ENCODE measurements at places on chromosomes 6 and 20.
A peak's percentile ranks its signal among the peaks of the same experiment; 100 is the strongest.

- DNase-seq, result no peak
Measured at GRCh38 chr6:2552526-2553154, 198.1 kb downstream of the MYLK4 start.

DNA sequence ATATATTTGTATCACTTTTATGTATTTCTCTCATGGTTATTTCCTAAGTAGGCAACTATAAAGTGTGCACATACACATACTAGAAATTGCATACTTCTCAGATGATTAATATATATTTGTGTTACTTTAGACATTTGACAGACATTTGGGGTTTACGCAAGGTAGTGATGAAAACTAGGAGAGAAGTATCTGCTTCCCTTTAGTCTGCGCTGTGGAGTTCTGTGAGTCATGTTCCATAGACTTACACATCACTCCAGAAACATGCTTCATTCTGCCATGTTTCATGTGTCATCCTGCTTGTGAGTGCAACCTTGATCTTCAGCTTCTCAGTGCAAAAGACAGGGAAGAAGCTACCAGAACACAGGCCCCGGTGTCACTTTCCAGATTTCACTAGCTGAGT, 200.7 kb upstream of the BMP2 start:
- DNase-seq, result peak; percentile 36

DNA sequence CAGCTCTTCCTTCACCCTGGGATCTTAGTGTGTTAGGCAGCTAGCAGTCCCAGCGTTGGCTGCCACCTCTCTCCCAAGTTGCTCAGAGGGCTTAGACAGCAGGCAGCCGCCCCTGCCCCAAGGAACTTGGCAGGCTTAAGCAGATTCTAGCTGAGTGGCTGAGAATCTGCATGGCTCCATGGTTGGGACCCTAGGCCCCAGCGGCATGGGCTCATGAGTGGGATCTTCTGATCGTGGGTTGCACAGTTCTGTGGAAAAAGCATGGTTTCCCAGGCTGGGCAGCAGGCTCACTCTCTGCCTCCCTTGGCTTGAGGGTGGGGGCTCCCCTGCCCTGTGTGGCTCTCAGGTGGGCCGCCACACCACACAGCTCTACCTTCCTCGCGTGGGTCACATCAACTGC, 1624.9 kb downstream of the GRIK2 start:
- DNase-seq, result no peak

DNA sequence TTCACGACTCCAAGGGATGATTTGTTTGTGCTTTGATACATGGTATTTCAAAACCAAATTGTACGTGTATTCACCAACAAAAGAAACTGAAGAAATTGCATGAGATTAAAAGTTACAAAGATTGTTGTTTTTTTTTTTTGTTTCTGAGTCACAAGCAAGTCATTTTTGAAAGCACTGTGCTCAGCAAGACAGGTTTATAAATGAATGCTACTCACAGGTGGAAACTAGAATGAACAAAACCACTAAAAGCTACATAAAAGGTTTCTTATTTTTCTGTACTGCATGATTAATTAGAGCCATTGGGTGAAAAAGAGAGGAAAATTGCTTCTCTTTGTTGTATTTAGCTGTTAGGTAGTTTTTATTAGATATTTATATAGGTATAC, 90.2 kb upstream of the RIPOR2 start:
- no peak for DNase-seq

DNA sequence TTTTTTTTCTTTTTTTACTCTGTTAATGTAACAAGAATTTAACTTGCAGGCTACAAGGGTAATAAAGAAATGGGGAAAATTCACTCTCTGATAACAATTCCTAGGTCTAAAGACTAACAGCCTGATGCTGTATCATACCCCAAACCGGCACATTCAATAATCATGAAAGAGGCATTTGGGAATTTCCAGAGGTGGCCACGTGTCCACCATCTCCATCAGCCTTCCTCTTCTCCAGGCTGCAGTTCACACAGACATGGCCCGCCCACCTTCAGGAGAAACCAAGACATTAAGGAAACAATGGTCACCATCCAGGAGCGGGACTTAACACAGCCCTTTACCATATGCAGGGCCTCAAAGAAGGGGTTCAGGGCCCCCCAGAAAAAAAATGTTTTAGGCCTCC, 44.8 kb downstream of the PDE10A start:
- DNase-seq, result no peak
